ENCODE measurements at places on chromosomes 2 and 18. TPM values are rescaled to one million over a fixed set of nuclear protein-coding genes. Genes with fewer than 3 reads are reported as not detected.

DNA sequence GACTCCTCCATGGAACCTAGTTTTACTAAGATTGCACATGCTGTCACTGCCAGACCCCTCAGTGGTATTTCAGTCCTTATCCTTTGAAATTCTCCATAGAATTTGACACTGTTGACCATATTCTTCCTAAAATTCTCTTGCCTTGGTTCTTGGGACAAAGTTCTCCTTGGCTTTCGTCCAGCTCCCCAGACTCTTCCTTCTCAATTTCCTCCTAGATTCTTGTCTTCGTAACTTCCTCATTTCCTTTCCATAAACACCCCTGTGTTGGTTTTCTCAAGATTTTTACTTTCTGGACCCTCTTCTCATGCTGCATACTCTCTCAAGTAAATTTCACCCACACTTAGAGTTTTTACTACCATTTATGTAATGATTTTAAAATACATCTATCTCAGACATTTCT is 96.6 kb upstream of the TWSG1 start:
- H3K27ac ChIP-seq: no peak overlapping the region
- DNase-seq: no peak

DNA sequence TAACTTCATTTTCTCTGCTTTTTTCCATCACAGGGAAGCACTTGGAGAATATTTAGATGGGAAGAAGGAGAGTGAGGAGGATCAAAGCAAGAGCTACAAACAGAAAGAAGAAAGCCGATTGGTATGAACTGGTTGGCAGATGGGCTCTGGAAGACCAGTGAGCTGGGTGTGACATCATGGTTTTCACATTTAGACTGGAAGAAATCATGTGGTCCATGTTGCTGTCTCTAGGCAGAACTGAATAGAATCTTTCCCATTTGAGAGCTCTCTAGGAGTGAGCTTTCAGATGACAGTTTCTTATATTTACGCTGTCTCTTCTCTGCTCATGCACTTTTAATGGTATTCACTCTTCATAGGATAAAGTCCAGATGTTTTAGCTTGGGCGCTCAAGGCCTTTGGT is 12.6 kb downstream of the DRC1 start:
- no peak overlapping the region for H3K27ac ChIP-seq
- DNase-seq: no peak
- H3K36me3 ChIP-seq: no peaks in the 10 kb centered on the region

- H3K4me1 ChIP-seq: no peaks in the 10 kb centered on the region
- H3K27ac ChIP-seq: no peak overlapping the region
- DNase-seq: no peak
- peaks cover 29% of the 10 kb centered on the region for H3K27me3 ChIP-seq
- H3K4me3 ChIP-seq: no peak overlapping the region
These were observed 49.0 kb downstream of the CYTIP start for GRCh38 chr2:157394928-157395327.

DNA sequence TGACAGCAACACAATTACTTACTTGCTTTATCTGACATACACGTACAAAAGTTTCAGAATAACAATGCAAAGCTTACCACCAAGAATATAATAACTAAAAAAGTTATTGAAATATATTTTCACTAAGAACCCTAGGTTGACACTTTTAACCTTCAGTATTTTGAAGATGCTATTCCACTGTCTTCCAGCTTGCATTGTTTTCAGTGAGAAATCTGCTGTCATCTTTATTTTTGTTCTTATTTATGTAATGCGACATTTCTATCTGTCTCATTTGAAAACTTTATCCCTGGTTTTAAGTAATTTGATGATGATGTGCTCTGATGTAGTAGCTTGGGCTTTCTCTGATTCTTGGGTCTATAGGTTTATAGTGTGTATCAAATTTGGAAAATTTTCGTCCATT is 165.0 kb upstream of the SMIM21 start:
- H3K36me3 ChIP-seq: no peaks in the 10 kb centered on the region
- H3K4me1 ChIP-seq: no peaks in the 10 kb centered on the region
- no peak overlapping the region for H3K4me3 ChIP-seq
- no peak overlapping the region for H3K27ac ChIP-seq

GRCh38 chr2:171482308-171482707 is 40.0 kb upstream of the CYBRD1 start:
- H3K36me3 ChIP-seq: peaks cover 44% of the 10 kb centered on the region
- DNase-seq: no peak
- peaks cover 5% of the 10 kb centered on the region for H3K4me1 ChIP-seq
- no peak overlapping the region for H3K4me3 ChIP-seq
- no peaks in the 10 kb centered on the region for H3K27me3 ChIP-seq
- no peak overlapping the region for H3K27ac ChIP-seq

The HAAO gene
- 0.73 TPM for total RNA-seq
